NCI-H1694 treated with DMSO at 0.1 percent for 48 hours (cell line): ENCODE measurements at places on chromosomes 5 and 9.

- DNase-seq = no peak
Measured at GRCh38 chr5:96876292-96876850, at the start of gene ERAP2. ERAP2 (plus strand) TSS chr5:96876500; CDS start chr5:96879686, 3,186 bp downstream.

- DNase-seq = no peak
Measured at GRCh38 chr9:20022410-20022809, 233.6 kb upstream of the SLC24A2 start.

- no peak for DNase-seq
Measured at GRCh38 chr5:139140591-139141071, 57.5 kb downstream of the SIL1 start.

GRCh38 chr9:95315108-95315746 is 2.3 kb downstream of the FANCC start:
- DNase-seq = no peak

- DNase-seq = no peak
Measured at GRCh38 chr5:180400416-180400815, 47.3 kb upstream of the GFPT2 start.

GRCh38 chr9:33465596-33466564 is 7.8 kb downstream of the NOL6 start:
- no peak for DNase-seq

DNA sequence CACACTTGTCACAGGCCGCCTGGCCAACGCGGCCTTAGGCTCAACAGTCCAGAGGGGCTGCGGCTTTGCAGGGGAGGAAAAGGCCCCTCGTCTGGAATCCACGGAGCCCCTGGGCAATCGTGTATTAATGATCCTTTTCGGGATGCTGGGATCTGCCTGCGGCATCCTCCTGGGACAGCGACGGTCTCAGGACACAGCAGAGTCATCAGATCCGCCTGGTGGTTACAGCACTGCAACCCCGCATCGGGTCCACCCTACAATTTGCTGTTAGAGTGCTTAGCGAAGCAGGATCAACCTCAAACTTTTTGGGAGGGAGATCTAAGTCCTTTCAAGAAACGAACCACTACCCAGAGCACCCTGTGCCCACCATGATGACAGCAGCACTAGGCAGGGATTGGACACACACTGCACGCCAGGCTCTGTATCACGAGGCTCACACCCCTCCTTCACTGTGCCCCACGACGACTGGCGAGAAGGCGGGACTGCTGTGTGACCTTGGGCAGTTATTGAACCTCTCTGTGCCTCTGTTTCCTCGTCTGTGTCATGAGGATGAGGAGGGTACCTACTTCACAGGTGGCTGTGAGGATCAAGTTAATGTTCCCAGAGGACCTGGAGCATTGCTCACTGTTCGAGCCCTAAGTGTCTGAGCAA is 100.4 kb upstream of the COL5A1 start:
- DNase-seq = no peak

- DNase-seq = no peak
Measured at GRCh38 chr5:170860818-170861666, 776 bp upstream of the RANBP17 start.

DNA sequence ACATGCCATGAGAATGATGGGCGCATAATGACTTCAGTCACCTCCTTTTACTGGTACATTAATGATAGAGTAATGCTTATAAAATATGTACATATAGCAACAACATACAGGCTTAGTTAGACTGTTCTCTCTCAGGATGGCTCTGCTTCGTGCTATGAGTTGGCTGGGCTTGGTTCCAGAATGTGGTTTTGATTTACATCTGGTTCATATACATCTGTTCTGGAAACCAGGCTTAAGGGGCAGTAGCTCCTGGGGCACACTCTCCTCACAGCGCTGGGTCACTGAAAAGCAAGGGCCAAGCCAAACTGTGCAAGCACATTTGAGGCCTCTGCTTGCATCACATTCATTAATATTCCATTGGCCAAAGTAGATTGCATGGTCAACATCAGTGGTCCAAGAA is 44.9 kb downstream of the PCSK1 start:
- DNase-seq = no peak

DNA sequence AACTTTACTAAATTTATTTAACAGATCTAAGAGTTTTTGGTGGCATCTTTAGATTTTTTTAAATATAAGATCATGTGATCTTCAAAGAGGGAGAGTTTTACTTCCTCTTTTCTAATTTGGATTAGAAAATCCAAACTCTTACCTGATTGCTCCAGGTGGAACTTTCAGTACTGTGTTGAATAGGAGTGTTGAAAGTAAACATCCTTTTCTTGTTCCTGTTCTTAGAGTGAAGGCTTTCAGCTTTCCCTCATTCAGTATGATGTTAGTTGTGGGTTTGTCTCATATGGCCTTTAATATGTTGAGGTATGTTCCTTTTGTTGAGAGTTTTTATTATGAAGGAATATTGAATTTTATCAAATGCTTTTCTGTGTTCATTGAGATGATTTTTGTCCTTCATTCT is 650.0 kb upstream of the SGCD start:
- DNase-seq = no peak

DNA sequence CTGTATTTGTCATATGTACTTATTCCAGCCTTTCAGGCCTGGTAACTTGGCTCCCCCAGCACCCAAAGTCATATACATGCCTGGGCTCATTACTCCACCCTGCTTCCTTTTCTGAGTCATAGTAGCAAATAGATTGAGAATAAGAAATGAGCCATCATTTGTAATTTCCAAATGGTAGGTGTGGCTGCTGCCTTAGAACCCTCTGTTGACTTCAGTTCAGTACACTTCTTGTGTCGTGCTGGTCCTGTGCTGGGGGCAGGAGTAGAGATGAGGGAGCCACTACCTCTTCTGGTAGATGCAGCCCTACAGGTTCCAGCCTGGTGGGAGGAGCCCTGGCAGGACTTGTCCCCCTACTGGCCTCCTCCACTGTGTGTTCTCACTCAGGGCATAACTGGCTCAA is 11.1 kb downstream of the GM2A start:
- DNase-seq = no peak
